ENCODE measurements at places on chromosomes 5 and 9.

DNA sequence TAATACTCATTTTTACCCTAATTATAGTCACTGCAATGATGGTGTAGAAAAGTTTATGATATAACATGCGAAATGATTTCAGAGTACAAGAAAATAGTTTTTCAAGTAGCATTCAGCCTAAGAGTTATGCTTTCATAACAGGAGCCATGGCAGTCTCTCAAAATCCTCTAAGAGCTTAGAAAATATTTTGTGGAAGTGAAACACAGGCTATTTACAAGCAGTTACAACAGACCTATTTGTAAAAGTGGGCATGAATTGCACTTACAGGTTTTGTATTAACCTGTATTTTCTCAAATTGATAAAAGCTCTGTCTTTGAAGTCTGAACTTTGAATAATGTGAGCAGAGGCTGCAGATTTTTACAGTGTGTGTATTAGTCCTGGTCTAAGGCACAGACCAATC is 523.3 kb downstream of the LRRC70 start:
- DNase-seq = no peak

- no peak for DNase-seq
Measured at GRCh38 chr5:77423022-77423750, 68.9 kb downstream of the WDR41 start.

DNA sequence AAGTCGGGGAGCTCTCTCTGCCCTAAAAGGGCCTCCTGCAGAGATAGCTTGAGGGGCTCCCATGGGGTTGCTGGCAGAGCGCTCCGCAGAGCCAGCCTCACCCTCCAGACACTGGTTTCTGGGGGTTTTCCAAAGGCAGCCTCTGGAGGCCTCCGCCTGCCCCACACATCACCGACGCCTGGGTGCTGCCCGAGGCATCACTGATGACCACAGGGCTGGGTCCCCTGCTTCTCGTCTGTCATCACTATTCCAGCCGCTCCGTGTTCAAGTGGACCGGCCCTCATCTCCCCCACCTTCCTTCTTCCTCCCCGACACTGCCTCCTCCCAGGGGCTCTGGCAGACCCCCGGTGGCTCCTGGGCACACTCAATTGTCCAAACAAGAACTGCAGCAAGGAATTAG is 64.1 kb upstream of the IRX4 start:
- no peak for DNase-seq

- DNase-seq = no peak
Measured at GRCh38 chr9:97408562-97408961, 3.3 kb upstream of the TDRD7 start.

DNA sequence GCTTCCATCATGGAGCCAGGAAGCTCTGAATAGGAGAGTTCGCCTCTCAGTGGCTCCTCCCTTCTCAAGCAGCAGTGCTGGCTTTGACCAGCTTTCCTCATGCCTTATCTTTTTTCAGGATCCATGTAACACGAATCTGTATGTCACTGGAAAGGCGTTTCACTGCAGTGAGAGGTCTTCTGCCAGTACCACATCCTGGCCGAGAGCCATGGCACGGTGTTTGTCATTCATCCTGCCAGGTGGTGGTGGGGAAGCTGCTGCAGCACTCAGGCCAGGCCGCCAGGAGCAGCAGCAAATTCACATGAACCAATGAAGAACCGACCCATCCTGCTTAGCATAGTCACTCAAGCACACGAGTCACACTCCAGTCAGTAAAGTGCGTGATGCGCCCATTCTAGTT is 179.0 kb downstream of the FANCC start:
- no peak for DNase-seq

GRCh38 chr5:7329141-7329540 is 66.8 kb upstream of the ADCY2 start:
- DNase-seq = no peak

- DNase-seq = no peak
Measured at GRCh38 chr5:59001154-59001553, 418.3 kb downstream of the RAB3C start.

DNA sequence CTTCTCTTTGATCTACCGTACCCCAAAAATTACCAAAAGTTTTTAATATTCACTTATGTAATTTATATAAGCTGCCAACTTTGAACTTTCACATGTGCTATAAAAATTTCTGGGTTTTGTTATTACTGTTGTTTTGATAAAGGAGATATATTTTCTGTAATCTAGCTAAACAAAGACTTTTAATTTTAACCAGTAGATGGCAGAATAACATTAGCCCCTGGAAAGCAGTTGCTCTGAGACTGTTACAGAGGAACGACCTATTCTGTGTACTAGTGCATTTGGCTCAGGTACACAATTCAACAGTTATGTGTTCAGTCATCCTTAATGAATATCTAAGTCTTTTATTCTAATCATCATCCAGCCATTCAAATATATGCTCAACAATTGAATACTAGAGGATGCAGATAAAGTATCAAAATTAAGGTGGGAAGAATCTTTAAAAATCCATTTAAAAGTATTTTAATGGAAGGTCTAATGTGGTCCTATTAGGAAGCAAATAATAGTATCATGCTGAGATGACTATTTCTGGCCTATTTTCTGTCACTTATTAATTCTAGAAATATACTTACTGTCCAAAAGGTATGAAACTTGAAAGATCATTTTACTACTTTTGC is 8.6 kb downstream of the KLHL9 start:
- no peak for DNase-seq

DNA sequence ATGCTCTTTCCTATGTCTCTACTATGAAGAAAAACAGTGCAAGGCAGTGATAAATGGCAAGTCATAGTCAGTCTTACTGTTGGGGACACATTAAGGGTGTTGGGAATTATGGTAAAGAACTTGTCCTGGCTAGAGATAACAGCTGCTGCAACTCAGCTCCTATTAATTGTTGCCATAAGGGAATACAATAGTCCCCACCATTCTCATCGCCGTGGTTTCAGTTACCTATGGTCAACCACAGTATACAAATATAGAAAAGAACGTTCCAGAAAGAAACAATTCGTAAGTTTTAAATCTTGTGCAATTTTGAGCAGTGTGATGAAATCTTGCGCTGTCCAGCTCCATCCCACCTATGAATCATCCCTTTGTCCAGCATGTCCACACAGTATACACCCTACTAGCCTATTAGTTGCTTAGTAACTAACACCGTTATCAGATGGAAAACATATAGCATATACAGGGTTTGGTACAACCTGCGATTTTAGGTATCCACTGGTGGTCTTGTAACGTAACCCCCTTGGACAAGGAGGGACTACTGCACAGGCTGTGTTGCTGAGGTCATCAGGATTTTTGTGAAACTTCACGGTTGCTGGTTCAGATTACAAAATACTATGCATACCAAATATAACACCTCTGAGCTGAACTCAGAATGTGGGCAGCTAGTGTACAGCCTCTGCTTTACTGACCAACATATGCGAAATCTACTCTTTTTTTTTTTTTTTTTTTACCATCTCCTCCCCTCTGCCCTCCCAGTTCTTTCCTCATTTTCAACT is 53.5 kb downstream of the ZFR start:
- DNase-seq = no peak

DNA sequence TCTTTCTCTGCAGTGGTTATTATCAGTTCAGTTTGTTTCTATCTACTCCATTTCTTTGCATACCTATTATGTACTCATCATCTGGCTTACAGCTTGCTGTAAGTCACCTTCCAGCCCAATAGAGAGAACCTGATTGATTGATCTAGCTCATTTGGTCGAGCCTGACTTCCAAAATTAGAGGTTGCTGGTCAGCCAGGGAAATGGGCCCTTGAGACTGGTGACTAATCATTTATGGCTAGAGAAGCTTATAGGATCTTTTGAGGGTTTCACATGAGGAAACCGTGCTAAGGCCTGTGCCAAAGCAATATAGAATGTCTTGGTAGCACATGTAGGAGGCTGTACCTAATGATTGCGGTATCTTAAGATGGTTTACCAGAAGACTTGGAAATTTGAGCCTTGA is 5.8 kb downstream of the SREK1 start:
- no peak for DNase-seq

GRCh38 chr5:17309462-17309861 is 92.0 kb downstream of the BASP1 start:
- DNase-seq = no peak

DNA sequence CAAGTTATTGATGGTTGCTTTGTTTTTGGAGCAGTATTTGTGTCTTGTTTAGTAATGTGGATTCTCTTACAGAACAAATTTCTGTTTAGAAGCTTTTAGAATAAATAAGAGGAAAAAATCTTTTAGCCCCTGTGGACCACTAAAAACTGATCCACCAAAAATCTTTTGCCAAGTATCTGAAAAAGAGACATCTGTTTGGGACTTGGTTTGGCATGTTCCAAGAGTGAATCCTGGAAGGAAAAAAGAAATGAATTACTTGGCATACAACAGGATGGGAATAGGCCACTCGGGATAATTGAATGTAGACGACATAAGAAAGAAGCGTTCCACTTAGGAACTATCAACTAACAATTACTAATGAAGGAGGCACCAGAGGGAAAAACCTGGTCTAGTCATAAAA is 1350.1 kb upstream of the C9orf72 start:
- DNase-seq = no peak

GRCh38 chr9:100880284-100880683 is 148.2 kb upstream of the PLPPR1 start:
- no peak for DNase-seq

GRCh38 chr9:134134949-134135342 is 936 bp upstream of the WDR5 start:
- DNase-seq = no peak

- DNase-seq = no peak
Measured at GRCh38 chr5:172707285-172708182, 63.5 kb downstream of the DUSP1 start.

GRCh38 chr5:37812365-37812764 is 27.5 kb downstream of the GDNF start:
- no peak for DNase-seq

GRCh38 chr9:18705796-18706392 is 231.9 kb downstream of the ADAMTSL1 start:
- DNase-seq = no peak

DNA sequence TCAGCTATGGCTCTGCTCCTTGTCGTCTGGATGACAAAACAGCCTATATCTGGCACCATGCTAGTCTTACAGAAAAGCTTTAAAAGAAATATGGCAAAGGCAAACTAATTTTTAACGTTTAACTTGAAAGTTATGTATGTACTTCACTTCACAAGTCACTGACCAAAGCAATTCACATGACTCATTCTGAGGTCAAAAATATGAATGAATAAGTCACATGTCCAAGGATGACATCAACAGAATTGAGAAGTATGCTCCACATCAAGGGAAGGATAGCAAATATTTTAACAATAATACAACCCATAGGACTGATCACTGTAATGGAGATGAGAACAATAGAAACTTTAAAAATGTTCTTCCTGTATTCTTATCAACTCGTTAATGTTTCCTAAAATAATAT is 1072.6 kb upstream of the NUDT12 start:
- DNase-seq = no peak

DNA sequence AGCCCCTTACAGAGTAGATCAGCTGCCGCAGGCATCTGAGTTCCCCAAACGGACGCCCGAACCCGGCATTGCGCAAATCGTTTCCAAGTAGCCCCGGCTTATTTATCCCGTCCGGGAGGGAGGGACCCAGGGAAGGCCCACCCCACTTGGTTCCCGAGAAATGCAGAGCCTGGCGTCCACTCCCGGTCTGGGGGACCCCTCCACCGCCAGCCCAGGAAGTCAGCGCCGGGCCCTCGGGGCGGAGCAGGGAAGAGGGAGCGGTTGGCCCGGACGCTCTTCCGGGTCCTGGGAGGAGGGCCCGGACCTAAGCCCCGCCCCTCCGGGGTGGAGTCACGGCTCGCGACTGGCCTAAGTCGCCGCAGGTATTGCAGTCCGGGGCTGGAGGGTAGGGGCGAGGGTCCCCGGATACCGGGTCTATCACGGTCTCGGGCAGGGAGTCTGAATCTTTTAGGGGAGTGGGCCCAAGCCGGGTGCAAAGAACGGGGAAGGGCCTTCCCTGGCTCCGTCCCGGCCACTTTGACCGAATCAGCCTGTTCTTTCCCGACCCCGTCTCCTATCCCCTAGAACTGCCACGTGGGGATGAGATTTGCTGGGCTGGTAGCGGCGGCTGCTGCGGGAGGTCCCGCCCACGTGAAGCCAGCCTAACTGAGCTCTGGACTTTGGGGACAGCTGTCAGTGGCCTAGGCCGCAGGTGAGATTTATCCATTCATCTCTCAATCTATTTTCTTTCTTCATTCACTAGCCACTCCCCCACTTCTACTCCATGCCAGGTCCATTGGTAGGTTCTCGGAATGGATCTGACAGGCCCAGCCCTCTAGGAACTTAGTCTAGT is at the start of gene RABEPK:
Gene RABEPK (plus strand): TSS at position 327 of the 832 bp plus-strand sequence. CDS start 2,472 bp downstream, outside the sequence.
- DNase-seq = peak; percentile 91

GRCh38 chr9:16341177-16341576 is 529.3 kb downstream of the BNC2 start:
- no peak for DNase-seq

DNA sequence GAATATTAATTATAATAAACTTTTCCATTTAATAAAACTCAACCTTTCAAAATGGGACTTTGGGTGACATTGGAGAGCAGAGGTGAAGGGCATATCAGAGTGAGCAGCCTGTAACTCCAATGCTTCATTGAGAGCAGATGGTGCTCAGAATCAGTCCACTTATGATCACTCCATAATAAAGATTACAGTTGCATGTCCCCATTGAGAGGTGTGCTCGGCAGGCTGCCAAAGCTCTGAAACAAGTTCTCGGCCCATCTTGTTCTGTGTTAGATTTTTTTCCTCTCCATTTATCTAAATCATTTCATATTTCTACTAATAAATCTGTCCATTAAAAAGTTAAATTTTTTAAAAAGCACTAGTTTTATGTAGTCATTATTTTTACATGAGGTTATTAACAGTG is 1786.4 kb upstream of the WWC1 start:
- DNase-seq = no peak

DNA sequence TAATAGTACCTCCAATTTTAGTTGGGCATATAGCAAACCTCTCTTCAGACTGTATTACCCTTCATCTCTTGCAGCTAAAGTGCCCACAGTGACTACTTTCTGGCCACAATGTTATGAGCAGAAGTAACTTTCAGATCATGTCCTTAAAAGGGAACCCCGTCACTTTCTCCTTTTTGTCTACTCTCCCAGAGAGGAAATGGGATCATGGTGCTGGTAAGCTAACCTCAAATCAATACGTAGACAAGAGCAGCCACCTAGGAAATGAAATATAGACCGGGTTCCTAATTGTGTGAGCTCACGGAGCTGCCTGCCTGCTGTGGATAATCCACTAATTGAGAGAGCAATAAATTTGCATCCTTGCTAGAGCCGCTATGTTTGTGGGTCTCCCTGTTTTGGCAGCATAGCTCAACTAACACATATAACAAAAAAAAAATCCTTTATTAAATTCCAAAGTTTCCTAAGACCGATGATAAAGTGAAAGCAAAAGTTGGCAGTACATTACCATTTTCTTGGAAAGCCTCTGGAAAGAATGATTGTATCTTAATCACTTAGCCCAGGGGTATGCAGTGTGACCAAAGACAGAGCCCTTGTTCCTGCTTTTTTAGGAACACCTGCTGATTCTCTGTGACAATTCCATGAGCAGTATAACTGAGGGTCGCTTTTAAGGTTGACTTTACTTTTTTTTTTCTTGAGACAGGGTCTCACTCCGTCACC is 5.6 kb upstream of the IL7R start:
- no peak for DNase-seq

All from stimulated activated CD4-positive, alpha-beta T cell treated with anti-CD3 and anti-CD28 coated beads, Interleukin-4, amount 100 ng/mL, for 4 hours (primary cell).